ENCODE measurements at places on chromosomes 13 and 19.

DNA sequence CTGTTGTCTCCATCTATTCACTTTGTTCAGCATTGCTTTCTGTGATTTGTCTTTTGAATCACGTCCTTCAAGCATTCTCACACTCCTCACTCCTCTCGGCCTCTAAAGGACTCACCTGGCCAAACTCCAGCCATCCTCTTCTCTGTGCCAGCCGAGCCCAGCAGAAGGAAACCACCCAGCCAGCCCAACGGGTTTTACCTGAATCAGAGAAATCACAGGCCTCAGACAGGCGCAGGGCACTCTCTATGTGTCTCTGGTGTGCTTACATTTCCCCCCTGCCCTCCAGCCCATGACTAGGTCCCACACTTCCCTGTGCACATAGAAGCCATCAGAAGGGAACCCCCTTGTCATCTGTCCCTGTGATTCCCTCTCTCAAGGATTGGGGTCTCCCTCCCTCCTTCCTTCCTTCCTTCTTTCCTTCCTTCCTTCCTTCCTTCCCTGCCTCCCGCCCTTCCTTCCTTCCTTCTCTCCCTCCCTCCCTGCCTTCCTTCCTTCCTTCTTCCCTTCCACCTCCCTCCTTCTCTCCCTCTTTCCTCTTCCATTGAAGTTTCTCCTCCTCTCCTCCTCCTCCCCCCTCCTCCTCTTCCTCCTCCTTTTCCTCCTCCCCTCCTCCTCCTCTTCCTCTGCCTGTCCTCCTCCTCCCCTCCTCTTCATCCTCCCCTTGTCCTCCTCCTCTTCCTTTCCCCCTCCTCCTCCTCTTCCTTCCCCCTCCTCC, 8.8 kb upstream of the ZNF541 start:
- no peak for DNase-seq

DNA sequence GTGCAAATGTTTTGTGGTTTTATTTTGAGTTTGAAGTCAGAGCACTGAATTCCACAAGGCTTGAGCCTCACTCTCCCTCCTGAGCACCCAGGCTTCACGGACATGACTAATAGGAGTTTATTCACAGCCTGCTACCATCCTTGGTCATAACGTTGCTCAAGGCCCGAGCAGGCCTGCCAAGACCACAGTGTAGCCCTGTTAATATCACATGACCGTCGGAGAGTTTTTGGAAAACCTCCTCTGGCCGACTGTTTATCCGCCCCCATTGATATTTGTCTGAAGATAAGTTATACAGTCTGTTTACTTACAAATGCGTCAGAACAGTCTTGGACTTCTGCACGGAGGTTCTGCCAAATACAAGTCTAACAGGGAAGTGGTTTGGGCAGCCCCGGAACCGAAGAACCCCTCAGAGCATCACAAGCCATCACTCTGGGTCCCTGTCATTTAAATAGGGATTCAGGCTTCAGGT, 89.9 kb downstream of the COL4A2 start:
- no peak for DNase-seq

DNA sequence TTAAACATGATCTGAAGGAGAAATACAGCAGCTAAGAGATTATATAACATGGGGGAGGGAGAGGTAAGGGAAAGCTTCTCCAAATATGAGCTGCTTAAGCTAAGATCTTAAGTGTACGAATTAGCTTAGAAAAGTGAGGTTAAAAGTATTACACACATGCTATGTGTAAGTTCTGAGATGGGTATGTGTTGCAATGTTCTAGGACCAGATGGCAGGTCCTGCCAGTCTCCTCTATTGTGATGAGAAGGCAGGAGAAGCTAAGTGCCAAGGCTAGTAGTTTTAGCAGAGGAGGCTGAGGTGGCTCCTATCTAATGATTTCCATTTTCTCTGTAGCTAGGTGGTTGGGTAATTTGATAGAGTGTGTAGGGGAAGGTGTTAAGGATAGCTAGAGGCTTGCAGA, 57.6 kb downstream of the MICU2 start:
- no peak for DNase-seq

DNA sequence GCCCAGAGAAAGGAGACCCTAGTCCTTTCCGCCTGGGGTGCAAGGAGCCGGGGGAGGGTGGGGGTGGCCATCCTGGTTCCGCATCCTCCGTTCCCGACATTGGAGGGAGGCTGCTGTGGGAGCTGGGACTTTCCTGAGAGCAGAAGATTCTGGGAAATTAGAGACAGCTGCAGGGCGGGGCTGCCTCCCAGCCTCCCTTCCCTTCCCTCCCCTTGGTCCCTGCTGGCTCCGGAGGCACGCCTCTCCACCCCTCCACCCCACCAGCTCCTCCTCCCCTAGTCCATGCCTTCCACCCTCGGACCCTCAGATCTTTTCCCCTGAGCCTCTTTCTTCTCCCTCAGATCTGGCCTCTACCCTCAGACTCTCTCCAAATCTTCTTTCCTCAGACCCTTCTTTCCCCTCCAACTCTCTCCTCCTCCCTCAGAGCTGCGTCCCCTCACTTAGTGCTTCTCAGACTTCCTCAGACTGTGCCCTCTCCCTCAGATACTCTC, 3.1 kb upstream of the BCL3 start:
- DNase-seq: no peak

DNA sequence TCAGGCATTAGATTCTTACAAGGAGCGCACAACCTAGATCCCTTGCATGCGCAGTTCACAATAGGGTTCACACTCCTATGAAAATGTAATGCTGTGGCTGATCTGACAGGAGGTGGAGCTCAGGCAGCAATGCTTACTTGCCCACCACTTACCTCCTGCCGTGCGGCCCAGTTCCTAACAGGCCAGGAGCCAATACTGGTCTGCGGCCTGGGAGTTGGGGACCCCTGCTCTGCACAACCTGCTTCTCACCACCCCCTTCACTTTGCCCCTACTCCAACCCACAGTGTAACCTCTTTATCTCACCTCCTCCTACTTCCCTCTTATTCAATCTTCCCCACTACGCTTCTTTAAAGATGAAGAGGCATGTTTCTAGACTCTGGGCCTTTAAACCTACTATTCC, 240.2 kb downstream of the RGCC start:
- no peak for DNase-seq

GRCh38 chr13:41699759-41700158, 242.4 kb downstream of the RGCC start:
- DNase-seq: no peak

- DNase-seq: no peak
These were observed 153.4 kb upstream of the TSHZ3 start for GRCh38 chr19:31502536-31503170.

- DNase-seq: no peak
These were observed 54.6 kb downstream of the OR10H4 start for GRCh38 chr19:16003391-16003790.

DNA sequence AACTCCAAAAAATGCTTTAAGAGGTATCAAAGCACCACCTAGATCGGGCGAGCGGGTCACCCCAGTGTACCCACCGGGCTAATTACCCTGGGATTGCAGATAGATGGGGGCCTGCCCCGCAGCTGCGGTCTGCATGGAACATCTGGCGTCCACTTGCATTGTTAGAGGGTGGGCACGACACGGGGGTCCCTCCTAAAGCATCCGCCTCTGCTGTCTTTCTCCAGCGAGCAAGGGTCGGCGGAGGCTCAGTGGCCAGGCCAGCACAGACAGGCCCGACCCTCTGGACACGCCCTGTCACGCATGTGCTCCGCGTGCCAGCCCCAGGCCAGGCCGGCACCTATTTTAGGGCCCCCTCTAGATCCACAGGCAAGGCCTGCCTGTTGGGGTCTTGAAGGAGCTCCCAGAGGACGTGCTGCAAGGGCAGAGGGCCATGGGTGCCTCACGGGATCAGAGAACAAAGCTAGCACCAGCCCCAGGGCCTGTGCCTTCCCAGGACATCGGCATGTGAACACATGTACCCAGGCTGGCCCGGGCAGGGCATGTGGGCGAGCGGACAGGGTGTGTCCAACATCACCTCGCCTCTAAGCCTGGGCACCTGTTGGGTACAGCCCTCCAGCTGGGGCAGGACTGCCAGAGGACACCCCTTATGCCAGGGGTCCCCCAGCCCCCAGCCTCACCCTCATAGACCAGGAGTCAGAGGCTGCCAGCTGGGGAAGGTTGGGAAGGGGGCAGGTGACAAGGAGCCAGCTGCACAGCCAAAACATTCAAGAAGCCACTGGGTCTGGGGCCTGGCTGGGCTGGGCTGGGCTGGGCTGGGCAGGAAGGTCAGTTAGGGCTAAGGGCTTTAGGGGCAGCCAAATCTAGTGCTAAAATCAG, 35.6 kb upstream of the NANOS3 start:
- DNase-seq: no peak

- DNase-seq: no peak
These were observed 3.3 kb upstream of the TEX29 start for GRCh38 chr13:111317042-111317550.

GRCh38 chr13:28890712-28891111, 70.6 kb downstream of the MTUS2 start:
- DNase-seq: no peak

GRCh38 chr19:814152-815078, 7.3 kb downstream of the PLPPR3 start:
- no peak for DNase-seq

DNA sequence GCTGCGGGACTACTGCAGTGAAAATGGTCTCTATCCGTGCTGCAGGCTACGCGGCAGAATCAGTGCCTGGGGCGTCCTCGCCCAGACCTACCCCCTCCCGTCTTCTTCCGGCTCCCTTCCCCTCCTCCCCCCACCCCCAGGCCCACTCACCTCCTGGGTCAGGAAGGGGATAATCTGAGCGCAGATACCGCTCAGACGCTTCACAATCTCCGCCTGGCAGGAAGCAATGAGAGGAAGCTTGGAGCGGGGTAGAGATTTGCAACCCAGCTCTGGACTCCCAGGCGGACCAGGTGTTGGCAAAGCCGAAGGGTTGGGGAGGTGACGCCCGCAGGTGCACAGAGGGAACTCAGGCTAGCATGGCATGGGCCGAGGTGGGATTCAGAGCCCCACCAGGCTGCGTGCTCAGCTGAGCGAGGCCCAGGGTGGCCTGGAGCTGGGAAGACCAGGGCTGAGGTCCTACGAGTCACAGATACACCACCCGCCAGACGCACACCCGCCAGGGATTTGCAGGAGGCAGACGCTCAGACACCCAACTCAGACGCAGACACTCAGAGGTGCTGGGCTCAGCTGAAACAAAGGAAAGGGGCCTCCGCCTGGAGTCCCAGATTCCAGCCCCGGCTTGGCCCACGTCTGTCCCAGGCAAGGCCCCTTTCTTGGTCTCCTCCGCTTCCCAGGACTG, 4.1 kb downstream of the TLE2 start:
- no peak for DNase-seq

DNA sequence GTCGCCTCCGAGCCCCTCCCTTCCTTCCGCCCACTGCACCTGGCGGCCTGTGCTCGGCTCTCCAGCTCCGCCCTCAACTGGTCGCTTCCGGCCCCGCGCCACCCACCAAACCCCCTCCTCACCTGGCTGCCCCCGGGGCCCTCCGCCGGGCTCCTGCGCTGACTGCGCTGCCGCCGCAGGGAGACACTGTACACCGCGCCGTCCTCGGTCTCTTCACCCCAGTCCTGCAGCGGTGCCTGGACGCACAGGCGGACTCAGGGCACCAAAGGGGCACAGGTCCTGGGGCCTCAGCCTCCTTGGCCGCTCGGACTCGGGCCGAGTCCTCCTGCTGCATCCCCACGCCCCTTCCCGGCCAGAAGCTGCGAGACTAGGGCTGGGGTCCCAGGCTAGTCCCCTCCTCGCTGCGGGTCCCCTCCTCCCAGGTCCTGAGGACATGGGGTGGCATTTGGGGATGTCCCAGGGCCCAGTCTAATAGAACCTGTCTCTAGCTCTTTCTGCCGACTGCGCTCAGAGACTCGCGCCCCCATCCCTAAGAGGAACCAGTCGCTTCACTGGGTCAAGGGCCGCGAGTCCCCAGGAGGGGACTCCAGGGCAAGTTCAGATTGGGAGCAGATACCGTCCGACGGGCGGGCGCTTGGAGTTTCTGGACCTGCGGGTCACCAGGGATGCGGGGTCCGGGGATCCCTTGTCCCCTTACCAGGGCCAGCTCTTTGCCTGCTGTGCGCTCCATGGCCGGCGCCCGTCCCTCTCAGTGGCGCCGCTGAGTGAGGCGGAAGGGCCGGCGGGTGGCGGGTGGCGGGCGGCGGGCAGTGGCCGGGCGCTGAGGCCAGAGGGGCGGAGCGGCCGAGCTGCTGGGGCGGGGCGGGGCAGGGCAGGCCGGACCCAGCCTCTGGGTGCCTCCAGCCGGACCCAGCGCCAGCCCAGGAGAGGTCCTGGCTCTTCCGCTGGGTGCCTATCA, at the start of gene RGL3:
Gene RGL3, minus strand, starts transcription at position 766 of the 958 bp plus-strand sequence. Its CDS starts 36 bp downstream, at position 730.
- peak; percentile 70 for DNase-seq

GRCh38 chr13:65631078-65631477, 1599.1 kb downstream of the PCDH9 start:
- DNase-seq: no peak

DNA sequence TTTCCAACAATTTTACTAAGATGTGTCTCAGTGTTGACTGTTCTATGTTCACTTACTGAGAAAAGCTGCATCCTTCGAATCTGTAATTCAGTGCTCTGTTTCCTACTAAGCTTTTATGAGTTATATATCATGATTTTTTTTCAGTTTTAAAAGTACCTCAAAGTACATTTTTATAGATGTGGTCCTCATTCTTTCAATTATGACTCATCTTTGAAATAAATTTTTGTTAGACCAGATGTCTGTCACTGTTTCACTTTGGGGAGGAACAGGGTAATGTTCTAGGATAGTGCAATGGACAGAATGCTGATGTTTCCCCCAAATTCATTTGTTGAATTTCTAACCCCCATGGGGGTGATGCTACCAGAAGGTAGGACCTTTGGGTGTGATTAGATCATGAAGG, 74.8 kb downstream of the NALCN start:
- no peak for DNase-seq

- peak; percentile 58 for DNase-seq
These were observed 203.1 kb upstream of the EDNRB start for GRCh38 chr13:78121459-78122348.

DNA sequence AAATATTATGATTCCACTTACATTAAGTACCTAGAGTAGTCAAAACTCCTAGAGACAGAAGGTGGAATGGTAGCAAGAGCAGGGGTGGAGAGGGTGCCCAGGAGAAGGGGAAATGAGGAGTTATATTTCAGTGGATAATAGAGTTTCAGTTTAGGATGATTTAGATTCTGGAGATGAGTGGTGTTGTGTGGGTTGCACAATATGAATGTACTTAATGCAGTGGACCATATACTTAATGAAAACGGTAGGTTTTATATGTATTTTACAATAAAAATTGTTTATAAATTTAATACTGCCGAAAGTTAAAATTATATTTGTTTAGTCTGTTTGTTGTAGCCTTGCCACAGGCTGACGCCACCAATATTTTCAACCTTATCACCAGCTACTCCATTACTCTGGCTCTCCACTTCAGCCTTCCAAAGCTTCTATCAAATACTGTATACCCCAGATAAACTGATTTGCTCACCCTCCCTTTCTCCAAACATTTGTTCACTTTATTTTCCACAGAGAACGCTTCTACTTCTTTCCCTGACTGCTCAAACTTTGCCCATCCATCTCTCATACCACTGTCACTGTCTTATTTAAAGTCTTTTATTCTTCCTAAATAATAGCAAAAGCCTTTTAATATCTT, 1.4 kb upstream of the RBM26 start:
- no peak for DNase-seq

Data from NCI-H526 treated with DMSO at 0.1 percent for 48 hours (cell line).